Activated CD4-positive, alpha-beta T cell treated with anti-CD3 and anti-CD28 coated beads, Interleukin-2, amount 10 ng/mL, durations not matched to agents 24 days and 14 days (primary cell): ENCODE measurements at places on chromosomes 12 and 14.

- DNase-seq = no peak
Observed at GRCh38 chr12:89259821-89260220, 92.5 kb downstream of the DUSP6 start.

GRCh38 chr14:80017795-80018194 lies 193.5 kb downstream of the DIO2 start:
- no peak for DNase-seq

DNA sequence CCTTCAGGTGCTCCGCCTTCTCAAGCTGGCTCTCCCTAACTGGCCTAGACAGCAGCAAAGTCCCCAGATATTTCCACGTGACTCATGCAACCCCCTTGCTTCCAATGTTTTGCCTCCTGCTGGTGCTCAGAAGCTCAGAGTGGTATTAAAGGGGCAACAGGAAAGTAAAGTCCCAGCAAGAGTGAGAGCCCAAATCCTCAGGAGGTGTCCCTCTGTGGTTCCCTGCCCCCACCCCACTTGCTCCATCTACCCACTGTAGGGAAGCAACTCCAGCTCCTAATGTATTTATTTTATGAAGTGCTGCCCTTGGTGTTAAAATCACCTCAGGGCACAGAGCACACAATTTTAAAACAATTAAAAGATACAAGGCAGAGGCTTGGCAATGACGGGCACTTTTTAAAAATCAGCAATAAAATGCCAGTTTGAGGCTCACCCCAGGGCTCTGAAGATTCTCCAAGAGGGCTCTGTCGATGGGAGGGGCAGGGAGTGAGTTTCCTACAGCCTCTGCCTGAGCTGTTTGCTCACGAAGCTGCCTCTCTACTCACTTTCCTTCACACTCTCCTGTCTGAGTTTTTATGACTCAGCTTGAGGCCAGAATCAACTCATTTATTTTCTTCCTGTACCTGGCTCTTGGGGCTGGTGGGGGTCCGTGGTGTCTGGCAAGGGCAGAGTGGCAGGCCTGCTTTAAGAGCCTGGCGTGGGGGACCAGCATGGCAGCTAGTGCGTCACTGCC lies 81.9 kb upstream of the MAX start:
- no peak for DNase-seq

DNA sequence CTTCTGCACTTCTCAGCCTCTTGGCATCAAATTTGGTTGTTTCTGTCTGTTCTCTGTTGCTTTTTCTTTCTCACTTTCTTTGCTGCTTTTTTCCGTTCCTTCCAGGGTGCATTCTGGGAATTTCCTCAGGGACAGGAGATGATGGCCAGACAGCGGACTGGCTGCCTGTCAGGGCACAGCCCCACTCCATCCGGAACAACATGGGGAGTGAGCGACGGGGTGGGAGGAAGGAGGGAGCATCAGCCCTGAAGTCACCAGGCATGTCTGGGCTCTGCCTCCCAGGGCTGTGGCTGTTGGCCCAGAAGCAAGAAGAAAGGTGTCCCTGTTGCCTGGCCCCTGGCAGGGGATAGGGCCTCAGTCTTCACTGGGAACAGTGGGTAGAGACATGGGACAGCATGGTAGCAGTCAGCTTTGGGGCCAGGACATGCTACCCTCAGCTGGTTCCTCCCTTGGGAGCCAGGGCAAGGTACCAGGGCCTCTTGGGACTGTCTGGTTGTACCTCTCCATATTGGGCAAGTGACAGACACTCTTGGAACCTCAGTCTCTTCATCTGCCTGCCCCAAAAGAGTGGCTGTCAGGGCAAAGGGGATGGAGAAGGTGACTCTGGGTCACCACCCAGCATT lies 8.6 kb downstream of the PGF start:
- no peak for DNase-seq

DNA sequence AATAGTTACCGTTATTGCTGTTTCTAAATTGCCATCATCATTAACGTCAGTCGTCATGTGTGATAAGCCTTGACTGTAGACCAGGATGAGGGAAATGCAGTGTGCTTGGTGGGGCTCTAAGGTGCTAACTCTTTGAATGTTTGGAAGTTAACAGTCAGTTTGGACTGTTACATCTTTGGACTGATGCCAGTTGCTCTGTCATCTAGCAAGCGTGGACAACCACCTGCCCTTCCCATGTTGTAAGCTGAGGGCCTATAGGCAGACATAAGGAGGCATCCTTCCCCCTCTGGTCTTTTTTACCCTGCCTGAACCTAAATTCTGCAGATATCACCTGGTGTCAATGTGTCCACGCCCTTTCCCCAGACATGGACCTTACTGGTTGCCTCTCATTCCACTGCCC lies 94.4 kb downstream of the PPP2R5C start:
- no peak for DNase-seq

- DNase-seq = no peak
Observed at GRCh38 chr12:23853640-23854039, 95.8 kb downstream of the SOX5 start.

DNA sequence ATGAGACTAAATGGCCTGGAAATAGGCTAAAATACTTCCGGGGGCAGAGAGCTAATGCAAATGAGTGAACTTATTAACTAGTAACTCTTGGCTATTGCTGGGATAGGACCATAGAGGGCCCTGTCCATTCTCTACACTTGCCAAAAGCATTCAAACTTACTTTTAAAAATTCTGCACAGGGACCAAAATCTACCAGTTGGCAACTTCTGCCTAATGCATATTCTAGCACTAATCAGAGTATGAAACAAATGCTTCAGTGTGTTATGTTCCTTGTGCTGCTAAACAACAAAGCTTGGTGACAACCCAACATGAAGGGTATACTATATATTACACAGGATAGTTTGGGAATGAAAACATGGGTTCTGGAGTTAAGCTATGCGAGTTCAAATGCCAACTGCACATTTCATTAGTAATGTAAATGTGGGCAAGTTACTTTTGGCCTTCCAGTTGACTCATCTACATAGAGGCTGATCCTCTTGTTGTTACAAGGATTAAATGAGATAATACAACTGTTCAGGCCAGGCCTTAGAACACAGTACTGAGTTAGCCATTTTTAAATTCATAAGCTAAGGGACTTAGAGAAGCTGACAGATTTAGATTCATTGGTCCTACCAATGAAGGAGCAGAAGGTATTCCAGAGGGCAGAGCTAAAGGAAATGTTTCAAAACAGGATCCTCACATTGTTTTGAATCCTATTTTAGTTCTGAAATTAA lies 32.4 kb downstream of the HIGD1C start:
- DNase-seq = no peak

DNA sequence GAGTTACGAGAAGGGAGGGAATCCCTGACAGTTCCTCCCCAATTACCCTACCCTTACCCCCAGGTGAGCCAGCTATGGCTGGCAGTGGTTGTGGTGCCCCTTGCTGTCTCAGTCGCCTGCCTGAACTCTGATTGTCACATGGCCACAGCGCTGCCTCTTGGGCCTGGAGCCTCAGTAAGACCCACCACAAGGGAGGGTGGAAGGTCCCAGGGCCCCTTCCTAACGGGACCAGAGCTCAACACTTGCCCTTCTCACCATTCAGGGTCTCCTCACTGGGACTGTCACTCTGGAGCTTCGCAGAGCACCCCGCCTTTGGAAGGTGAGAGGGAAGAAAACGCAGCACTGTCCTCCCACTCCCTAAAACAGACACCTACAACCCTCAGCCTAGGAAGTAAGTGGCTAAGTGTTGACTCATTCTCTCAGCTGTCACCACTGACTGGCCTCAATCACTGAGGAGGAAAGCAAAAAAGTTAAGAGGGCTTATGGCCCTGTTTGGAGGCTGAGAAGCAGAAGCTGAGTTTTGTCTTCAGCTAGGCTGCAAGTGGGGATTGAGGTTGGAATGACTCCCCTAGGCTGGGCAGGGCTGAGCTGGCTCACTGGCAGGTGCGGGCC lies 1.0 kb downstream of the TMEM253 start:
- peak; percentile 63 for DNase-seq

DNA sequence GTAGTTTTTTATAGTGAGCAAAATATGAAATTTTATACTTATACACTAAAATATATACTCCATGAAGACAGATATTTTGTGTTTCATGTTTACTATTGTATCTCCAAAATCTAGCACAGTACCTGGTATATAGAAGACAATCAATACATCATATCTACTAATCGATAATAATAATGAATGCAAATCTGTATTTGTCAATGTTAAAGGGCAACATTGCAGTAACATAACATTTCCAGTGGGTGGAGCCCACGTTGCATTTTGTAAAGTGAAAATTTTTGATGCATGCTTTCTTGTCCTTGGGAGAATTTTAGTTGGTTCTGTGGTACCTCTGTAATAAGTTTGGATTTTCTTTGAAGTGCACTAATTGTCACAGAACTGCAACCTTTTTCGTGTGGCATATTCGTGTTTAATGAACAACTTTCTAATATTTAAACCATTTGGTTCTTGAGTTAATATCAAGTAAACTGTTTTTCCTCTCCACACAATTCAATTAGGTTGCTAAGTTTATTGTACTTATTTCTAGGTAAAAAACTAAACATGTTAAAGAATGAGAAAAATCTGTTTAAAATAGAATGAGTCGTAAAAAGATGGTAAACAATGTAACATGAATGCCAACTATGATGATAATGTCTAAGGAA lies 47.4 kb downstream of the AVPR1A start:
- DNase-seq = peak; percentile 60

- DNase-seq = no peak
Observed at GRCh38 chr14:79580906-79581305, 630.4 kb downstream of the DIO2 start.

- peak; percentile 76 for DNase-seq
Observed at GRCh38 chr12:26122061-26122680, 2.7 kb downstream of the BHLHE41 start.

DNA sequence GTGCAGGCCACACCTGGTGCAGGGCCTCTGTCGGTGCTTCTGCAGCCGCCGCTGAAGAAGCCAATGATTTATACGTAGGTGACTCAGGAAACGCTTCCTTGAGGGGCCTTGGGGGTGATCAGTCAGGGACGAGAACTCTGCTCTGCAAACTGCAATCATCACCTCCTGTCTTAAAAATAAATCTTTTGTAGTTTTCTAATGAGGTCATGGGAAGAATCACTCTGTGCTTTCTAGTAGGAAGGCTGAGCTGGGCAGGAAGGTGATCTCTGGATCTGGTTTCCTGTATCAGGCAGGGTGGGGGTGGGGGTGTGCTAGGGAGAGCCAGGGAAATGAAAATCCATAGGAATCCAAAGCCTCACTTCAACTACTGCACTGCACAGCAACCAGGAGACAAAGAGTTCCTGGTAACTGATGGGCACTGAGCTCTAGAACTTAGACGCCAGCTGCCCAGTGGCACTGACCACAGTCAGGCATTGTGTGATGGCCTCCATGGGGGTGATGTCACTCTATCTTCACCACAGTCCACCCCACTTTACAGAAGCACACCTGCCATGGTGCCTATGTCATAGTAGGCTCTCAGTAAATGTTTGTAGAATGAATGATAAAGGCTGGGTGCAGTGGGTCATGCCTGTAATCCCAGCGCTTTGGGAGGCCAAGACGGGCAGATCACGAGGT lies 292.4 kb upstream of the PWP1 start:
- no peak for DNase-seq

- no peak for DNase-seq
Observed at GRCh38 chr12:19799216-19799615, 359.9 kb downstream of the AEBP2 start.

- DNase-seq = no peak
Observed at GRCh38 chr14:72604133-72604532, 289.8 kb downstream of the DPF3 start.

DNA sequence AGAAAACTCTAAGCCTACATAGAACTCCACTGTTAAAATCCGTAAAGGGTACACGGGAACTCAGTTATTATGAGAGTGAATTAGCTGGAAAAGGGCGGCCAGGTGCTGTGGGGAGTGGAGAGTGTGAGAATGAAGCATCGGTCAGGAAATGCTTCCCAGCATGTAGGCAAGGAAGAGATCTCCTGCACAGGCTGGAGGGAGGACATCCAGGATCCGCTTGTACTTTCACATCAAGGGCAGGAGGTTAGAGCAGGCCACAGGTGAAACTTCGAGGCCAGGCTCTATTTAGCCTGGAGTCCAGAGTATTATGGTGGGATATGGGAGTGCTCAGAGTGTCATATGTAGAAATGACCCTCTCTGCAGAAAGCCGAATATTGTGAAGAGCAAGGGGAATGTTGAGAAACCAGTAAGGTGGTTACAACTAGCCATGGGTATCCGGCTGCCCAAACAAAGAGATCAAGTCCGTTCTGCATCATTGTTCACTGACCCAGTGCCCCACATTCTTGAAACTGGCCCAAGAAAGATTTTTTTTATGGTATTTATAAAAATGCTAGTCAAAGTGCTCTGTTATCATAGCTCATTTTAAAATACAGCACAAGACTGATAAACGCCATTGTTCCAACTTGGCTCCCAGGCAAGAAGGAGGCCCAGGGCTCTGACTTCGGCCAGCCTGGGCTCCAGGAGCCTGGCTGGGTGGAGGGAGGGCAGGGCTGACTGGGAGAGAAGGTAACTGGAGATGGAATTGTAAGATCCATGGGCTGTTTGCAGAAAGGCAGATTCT lies 79.4 kb upstream of the HIF1A start:
- DNase-seq = no peak

DNA sequence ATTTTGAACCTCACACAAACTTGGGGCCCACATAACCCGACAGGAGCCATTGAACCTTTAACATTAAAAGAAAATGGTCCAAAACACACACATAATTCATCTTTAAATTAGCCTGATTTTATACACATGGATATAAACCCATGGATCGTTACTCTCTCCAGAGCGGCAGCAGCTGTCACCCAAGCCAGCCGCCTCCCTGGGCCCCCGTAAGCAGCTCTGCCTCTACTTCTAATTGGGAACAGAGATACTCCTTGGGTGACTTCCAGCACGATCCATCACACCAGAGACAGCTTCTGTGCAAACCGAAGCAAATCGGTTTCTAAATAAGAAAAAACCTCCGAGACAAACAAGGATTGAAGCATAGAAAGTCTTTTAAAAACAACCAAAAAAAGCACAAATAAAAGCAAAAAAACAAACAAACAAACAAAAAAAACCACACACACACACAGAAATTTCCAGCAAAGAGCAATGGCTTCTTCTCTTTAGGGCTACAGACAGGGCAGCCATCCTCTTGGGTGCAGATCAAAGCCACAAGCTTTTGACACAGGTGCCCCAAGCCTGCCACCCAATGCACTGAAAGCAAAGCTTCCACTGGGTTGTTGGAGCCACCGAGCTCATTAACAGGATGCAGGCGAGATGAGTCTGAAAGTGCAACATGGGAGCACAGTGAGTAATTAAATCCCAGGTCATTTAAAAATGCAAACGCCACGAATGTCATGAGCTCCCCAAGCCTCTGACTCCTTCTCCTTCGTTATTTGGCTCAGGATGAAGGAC lies 156.9 kb downstream of the DPF3 start:
- DNase-seq = no peak

DNA sequence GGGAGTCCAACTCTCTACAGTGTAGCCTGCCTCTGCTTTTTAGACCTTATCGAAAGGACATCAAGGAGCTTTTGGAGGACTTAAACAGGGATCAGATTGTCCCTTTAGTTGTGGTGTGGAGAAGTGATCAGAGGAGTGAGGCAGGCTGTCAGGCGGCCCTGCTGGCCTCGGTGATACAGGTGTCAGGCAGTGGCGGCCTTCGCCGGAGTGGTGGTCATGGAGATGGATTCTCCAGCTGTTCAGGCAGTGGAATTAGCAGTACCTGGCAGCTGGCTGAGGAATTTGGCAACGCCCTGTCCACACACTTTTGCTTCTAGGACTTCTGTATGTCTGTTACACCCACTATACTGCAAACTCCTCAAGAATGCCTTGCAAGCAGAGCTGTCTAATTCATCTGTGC lies 4.2 kb upstream of the CLMN start:
- DNase-seq = no peak

- DNase-seq = no peak
Observed at GRCh38 chr12:132343294-132344004, 14.1 kb upstream of the GALNT9 start.
